ENCODE measurements at places on chromosomes 11 and 22.

DNA sequence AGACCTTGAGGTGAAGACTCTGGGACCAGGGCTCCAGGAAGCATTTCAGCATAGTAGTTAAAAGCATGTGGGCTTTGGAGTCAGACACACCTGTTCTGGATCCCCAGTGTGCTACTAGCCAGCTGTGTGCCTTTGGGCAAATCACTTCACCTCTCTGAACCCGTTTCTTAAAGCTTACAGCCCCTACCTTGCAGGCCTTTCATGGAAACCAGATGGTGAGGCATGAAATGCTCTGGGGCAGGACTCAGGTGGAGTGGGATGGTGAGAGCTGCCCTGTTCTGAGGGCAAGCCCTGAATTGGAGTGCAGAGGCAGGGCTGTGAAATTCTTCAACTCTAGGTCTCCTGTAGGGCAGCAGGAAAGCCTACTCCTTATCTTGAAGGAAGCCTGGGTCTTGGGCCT, 10.5 kb downstream of the UCP2 start:
- DNase-seq: no peak

- no peak for DNase-seq
Measured at GRCh38 chr22:41352058-41352457, 29.7 kb upstream of the TEF start.

DNA sequence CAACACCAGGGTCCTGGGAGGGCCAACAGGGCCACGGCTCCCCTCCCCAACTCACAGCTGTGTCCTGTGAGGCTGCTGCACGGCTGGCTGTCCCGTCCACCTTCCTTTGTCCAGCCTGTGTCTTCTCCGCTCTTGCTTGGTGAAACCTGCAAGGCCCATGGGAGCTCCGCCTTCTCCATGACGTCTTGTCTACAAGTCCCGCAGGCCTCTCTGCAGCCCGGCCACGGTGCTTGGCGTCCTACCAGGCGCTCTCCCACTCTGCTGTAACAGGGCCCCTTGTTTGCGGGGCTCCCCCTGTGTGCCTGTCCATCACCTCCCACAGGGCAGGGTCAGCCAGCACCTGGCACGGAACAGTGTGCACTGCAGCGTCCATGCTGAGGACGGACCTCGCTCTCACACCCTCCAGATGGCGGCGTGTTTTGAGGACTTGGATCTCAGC, 866.8 kb downstream of the TBC1D22A start:
- no peak for DNase-seq

- DNase-seq: no peak
Measured at GRCh38 chr22:26482161-26482560, 1.4 kb downstream of the HPS4 start.

- no peak for DNase-seq
Measured at GRCh38 chr11:68135161-68135560, 14.0 kb upstream of the CHKA start.

DNA sequence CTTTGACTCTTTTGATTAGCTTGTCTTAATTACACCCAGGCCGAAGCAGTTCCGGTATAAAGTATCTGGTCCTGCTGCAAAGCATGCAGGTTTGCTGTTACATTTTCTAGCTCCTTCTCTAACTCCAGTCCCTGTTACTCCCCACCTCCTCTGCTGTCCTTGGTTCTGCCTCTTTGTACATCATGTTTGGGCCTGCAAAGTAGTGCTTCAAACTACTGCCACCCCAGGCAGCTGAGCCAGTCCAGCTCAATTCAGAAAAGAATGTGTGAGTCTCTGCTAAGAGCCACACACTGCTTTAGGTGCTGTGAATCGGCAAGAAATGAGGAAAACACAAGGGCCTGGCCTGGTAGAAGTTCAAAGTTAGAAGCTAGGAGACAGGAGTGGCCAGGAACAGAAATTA, 136.0 kb downstream of the SERGEF start:
- DNase-seq: no peak
